Pons (tissue), 1 donor: ENCODE measurements at places on chromosomes 4 and X.

- DNase-seq, result no peak
These were observed 31.4 kb upstream of the RELL1 start for GRCh38 chr4:37717576-37717975.

DNA sequence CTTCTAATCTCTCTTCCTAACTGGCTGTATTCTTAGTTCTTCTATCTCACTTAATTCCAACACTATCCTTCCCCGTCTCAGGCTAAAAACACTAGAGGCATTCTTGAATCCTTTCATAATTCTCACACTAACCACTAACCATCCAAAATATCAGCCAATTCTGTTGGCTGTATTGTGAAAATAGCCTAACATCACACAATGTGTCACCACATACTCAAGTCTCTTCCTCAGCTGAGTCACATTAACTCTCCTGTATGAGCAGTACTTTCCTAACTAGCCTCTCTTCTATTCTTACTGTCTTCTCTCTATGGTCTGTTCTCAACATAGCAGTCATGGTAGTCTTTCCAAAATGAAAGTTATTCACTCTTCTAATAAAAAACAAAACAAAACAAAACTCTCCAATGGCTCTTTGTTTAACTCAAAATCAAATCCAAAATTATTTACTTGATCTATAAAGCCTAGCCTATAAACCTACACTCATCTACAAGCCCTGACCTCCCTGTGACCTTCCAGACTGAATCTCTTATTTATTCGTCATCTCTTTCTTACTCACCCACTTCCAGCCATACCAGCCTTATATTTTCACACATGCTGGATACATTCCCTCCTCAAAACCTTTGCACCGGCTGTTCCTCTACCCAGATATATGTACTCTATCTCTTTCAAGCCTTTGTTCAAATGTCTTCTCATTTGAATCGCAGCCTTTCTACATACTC, 445.9 kb downstream of the TLL1 start:
- no peak for DNase-seq

- no peak for DNase-seq
These were observed 29.2 kb downstream of the SLAIN2 start for GRCh38 chr4:48370260-48371134.

- DNase-seq, result no peak
These were observed 113.3 kb downstream of the LINC00632 start for GRCh38 chrX:140822861-140823260.

DNA sequence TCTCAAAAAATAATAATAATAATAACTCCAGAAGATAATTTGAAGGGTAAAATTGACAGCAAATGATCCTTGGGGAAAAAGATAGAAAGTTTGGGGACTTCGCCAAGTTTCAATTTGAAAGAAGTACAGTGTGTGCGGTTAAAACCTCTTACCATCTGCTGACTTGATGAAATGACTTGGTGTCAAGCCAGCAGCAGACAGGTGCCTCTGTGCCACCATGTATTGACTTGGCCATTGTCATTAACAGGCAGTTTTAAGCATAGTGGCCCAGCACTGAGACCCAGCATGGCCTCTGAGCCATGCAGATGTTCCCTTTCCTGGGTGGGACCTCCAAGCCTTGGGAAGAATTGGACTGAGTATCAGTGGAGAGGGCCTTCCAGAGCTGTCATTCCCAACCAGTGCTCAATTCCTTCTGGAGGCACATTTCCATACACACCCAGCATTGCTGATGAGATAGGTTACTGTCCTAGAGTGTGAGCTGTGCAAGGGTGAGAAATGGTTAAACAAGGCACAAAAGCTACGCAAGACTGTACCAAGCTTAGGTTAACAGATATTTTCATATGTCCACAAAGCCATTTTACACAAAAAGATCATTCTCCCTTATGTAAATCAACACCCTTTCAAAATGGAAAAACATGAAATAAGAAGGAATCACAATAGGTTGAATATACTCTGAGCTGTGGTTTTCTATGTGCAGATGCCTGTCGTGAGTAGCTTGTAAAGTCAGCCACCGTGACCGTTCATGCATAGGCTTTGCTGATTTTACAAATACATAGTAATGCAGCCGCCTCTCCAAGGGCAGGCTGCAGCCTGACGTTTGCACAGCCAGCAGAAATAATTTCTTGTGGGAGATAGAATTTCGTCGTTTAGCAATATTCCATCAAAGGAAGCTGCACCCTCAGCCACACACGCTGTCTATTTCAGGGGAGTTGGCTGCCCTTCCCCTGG, 59.4 kb upstream of the FBXW7 start:
- no peak for DNase-seq

DNA sequence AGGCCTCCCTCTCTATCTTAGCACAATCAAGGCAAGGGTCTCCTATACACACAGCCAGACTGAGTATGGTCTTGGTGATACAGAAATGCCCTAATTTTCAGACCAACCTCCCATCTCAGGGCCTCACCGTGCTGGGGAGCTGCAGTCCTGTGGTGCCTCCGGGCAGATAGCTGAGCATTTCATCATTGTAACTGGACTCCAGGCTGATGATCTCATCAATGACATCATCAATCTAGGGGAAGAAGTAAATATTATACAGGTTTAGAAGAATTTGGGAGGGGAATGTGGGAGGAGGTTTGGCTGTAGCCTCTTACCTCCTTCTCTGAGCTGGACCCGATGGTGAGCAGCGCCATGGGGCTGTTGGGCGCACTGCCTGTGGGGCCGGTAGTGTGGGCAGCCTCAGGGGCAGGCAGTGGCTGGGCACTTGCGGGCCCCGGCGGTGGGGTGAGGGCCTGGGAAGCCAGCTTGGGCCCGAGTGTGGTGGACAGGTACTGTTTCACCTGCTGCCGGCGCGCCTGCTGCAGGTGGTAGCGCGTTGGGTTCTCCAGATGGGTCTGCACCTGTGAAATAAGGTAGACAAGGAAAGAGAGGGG, 5.2 kb downstream of the TFE3 start:
- no peak for DNase-seq

GRCh38 chr4:166622425-166622977, 611.8 kb downstream of the SPOCK3 start:
- no peak for DNase-seq

- DNase-seq, result peak; percentile 36
These were observed 27.9 kb downstream of the TSC22D3 start for GRCh38 chrX:107747596-107748161.

DNA sequence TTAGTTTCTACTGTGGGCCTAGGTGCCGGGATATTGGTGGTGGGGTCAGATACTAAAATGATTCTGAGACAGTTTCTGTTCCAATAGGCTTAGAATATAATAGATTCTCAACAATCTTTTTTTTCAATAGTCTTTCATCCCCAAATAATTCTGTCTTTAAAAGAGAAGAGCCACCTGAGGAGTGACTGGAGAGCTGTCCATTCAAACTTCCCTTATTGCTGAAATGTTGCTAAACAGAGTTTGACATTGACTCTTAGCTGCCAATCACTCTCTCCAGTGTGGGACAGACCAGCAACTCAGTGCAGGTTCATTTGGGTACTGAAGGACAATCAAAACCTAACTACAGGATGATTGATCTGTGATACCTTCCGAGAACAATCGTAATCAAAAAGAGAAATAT, 12.4 kb upstream of the ADH7 start:
- no peak for DNase-seq

GRCh38 chr4:74671080-74671698, 123.1 kb downstream of the BTC start:
- peak; percentile 38 for DNase-seq

GRCh38 chrX:133188631-133189030, 29.5 kb downstream of the TFDP3 start:
- DNase-seq, result peak; percentile 19
